Activated CD8-positive, alpha-beta memory T cell treated with anti-CD3 and anti-CD28 coated beads, Interleukin-2, amount 10 ng/mL, durations not matched to agents 7 days and 5 days (primary cell): ENCODE measurements at places on chromosomes 16 and 17. TPM values are rescaled to one million over a fixed set of nuclear protein-coding genes. Genes with fewer than 3 reads are reported as not detected.

The KRTAP9-4 gene
- not detected for total RNA-seq

The DCXR gene
- total RNA-seq: 120 TPM

The DCTN5 gene
- 80.4 TPM for total RNA-seq

The PRSS53 gene
- 6.6 TPM for total RNA-seq

The MBTD1 gene
- 11.0 TPM for total RNA-seq

The FBXL19 gene
- total RNA-seq: 29.2 TPM

The DHRS7B gene
- total RNA-seq: 19.0 TPM

The IRF8 gene
- 8.4 TPM for total RNA-seq

The CD300A gene
- total RNA-seq: 15.8 TPM

The KRT27 gene
- not detected for total RNA-seq

The LRRC36 gene
- 0.45 TPM for total RNA-seq
